ENCODE measurements at places on chromosomes 6 and 20.

DNA sequence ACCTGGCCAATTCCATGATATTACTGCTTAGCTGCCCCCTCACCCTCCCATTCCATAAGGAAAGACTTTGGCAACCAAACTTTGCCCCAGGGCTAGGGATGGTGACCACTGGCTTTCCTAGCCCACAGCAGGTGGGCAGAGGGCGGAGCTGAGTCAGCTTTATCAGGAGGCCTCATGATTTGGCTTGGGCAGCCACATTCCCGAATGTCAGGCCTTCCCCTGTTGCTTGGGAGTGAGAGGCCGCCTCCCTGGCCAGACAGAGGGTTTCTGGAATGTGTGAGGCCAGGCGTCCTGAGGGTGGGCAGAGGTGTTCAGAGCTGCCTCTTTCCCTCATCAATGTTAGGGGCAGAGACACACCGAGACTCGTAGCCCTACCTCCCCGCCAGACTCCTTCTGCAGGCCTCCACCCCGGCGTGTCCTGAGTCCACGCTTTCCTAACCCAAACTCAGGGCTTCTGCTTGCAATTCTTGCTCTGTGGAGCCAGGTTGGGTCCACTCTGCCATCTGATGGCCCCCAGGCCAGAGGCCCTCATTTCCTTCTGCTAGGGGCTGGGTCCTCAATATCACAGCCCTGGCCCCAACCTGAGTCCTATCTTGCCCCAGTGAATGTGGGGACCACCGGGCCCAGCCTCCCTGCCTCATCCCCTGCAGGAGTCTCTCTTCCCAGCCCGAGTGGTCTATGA is 19.3 kb downstream of the UQCC2 start:
- DNase-seq, result no peak

DNA sequence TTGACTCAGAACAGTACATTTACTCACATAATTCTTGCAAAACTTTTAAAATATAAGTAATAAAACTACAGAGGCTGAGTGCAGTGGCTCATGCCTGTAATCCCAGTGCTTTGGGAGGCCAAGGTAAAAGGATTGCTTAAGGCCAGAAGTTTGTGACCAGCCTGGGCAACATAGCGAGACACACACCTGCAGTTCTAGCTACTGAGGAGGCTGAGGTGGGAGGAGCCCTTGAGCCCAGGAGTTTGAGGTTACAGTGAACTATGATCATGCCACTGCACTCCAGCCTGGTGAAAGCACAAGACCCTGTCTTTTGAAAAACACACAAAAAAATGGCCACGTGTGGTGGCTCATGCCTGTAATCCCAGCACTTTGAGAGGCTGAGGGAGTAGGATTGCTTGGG is 21.8 kb upstream of the MYO6 start:
- no peak for DNase-seq

- DNase-seq, result peak; percentile 55
These were observed 299.7 kb downstream of the PLCB1 start for GRCh38 chr20:8431538-8432434.

DNA sequence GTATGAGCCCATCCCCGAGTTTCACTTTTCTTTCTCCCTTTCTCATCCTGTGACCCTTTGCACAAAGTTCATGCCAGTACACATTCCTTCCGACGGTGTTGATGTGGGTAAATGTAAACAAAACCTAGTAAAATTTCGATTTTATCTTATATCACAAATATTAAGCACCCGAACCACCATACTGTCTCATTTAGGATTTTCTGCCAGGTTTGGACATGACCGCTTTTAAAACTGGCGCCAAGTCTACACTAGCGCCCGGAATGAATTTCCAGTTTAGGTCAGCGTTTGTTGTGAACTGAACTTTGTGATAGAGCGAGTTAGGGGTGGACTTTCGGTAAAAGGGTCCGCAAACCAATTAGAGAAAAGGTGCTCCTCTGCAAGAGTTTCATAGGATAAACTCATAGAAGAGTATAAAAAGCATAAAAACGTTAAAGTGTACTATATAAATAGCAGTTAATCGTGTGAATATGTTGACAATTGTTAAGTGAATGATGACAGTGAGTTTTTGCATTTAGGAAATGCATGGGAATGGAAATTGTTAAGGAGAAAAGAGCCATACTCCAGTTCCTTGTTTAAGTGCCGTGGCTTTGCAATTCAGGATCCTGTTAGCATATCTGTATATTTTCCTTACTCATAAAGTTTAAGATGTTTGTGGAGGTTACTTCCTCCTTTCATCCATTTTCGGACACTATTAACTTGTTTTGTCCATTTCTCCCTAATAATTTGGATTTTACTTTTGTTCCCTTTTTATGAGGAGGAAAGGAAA is 937 bp downstream of the AKAP7 start:
- peak; percentile 56 for DNase-seq

DNA sequence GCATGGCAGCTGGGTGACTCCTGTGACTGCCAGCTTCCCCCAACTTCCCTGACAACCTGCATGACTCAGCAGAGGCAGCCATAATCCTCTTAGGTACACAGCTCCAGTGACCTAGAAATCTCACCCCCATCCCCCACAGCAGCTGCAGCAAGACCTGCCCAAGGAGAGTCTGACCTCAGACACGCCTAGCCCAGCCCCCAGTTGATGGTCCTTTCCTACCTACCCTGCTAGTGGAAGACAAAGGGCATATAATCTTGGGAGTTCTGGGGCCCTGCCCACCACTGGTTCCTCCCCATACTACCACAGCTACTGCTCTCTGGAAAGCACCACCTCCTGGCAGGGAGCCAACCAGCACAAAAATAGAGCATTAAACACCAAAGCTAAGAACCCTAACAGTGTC is 90.2 kb downstream of the F13A1 start:
- no peak for DNase-seq

DNA sequence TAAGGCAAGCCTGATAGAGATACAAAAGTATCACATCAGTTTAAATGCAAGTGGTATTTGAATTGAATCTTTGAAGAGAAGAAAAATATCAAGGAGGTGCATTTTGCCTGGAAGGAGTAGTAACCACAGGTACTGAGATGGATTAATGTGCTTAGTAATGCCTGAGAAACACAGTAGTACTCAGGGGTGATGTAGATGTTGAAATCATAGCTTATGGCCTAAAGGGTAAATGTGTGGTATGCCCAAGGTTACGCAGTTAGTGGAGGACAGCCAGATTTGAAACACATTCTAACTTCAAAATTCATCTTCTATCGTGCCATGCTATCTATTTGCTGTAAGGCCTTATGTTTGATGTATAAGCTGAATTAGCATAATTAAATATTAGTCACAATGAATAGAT is 55.9 kb downstream of the STXBP5 start:
- DNase-seq, result no peak

- no peak for DNase-seq
These were observed 54.5 kb downstream of the RNGTT start for GRCh38 chr6:88908598-88909548.

DNA sequence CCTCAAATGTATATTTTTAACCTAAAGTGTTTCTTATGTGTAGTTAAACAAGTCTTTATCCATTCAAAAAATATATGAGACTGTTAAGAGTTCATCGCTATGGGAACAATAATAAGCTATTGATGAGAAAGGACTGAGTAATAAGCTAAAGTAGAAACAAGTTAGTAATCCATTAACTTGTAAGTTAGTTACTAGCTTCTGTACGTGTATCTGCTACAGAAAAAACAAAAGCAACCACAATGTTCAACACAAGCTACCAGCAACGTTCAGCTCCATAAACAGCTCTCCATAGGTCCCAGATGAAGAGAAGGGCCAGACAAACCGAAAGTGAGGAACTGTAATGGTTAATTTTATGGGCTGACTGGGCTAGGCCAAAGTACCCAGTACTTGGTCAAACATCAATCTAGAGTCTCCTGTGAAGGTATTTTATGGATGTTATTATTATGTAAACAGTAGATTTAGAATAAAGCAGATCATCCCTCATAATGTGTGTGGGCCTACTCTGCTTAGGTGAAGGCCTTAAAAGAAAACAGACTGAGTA is 33.8 kb upstream of the FAM135A start:
- DNase-seq, result no peak

DNA sequence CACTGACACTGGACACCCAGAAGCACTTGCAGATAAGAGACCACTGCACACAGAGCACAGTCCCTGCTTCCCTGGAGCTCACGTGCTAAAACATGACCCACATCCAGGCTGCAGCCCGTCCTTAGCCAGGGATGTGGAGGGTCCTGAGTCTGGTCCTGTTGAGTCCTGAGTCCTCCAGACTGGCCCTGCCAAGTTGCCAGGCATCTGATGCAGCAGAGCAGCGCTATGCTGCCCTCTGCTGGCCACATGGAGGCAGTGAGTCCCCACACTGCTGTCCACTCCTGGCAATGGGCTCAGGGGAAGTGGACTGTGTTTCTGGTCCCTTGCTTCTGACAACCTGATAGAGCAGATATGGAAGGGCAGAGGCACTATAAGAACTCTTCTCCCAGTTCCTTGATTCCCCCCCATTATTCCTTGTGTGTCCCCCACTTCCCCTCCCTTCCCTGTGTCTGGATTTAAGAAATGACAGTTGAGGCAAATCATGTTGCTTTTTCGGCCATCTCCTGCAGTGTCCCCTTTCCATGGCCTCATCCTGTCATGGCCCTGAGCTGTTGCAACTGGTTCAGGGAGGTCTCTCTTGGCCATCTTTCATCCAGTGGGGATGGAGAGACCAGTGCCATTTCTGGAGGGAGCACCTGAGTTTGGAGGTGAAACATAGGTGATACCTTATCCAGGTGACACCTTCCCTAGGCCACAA is 86.0 kb downstream of the DHX35 start:
- peak; percentile 83 for DNase-seq

DNA sequence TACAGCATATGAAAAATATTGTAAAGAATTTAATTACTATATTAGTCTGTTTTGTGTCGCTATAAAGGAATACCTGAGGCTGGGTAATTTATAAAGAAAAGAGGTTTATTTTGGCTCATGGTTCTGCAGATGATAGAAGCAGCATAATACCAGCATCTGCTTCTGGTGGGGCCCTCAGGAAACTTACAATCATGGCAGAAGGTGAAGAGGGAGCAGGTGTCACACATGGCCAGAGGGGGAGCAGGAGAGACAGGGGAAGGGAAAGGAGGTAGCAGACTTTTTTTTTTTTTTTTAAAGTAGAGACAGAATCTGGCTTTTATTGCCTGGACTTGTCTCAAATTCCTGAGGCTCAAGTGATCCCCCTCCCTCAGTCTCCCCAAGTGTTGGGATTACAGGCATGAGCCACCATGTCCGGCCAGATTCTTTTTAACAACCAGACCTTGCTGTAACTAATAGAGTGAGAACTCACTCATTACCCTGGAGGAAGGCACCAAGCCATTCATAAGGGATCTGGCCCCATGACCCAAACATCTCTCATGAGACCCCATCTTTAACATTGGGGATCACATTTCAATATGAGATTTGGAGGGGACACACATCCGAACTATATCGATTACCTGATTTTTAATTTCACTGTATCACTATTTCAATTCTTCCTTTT is 64.6 kb downstream of the MAN1A1 start:
- no peak for DNase-seq

GRCh38 chr6:113980937-113981554 is 10.1 kb upstream of the HDAC2 start:
- DNase-seq, result no peak

DNA sequence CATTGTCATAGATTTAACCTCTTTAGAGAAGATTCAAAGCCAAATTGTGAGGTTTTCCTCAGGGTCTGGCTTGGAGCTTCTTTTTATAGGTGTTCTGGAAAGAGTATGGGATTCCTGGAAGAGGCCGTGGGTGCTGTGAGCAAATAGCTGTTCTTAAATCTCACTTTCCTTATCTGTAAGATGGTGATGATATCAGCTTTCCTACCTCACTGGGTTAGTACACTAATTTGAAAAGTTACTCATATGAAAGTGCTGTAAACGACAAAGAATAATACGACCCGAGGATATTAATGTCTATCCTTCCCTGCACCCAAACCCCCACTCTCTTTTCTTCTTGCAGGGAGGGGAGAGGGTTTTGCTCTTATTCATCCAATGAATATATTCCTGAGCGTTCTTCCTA is 116.9 kb upstream of the ENPP5 start:
- DNase-seq, result no peak

- no peak for DNase-seq
These were observed 10.3 kb upstream of the MAS1 start for GRCh38 chr6:159880412-159880975.

DNA sequence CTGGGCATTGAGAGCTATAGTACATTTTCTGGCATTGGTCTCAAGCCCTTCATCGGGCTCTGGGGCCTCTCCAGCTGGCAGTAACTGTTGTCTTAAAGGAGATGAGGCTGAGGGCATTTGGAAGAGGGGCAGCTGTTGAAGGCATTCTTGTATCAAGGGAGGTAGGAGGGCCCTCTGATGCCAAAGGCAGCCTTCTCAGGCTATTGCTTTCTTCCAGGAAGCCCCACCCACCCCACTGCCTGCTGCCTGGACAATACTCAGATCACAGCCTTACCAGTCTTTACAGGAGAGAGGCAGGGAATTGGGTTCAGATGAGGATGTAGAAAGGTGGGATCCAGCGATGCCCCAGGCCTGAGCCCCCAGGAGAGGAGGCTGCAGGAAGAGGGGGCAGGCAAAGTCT is 46.0 kb downstream of the CPXM1 start:
- DNase-seq, result peak; percentile 29

DNA sequence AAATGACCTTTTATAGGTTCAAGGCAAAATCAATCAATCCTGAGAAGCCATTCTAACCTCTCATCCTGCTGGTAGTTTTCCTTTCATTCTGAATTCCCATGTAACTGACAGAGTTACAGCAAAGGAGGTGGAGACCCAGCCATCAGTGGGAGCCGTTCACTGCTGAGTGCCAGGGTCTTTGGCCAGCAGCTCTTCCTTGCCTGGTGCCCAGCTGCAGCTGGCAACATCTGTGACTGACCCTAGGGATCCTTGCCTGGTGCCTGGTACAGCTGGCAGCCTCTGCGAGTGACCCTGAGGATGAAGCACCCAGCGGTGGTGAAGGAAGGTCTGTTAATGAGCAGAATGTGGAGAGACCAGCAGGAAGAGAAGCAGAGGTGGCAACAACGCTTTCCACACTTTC is 314.6 kb downstream of the THBS2 start:
- no peak for DNase-seq

GRCh38 chr20:61369731-61370520 is 117.9 kb downstream of the CDH4 start:
- no peak for DNase-seq

GRCh38 chr20:37385176-37385575 is 39.2 kb downstream of the SRC start:
- no peak for DNase-seq

- no peak for DNase-seq
These were observed 279.6 kb downstream of the TFAP2B start for GRCh38 chr6:51098246-51098645.

- DNase-seq, result no peak
These were observed 131.2 kb downstream of the CCDC170 start for GRCh38 chr6:151624900-151625536.

DNA sequence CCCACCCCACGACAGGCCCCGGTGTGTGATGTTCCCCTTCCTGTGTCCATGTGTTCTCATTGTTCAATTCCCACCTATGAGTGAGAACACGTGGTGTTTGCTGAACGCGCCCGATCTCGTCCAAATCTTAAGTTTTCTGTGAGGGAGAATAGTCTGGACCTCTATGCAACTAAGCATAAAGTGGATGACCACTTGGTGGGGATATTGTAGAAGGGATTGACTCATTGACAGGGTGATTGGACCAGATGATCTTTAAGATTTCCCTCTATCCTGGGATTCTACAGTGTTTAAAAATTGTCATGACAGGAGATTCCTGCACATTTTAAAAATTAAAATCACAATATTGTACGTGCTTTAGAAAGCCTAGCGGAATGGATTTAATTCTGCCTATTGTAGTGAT is 141.3 kb downstream of the TRMT11 start:
- no peak for DNase-seq

- no peak for DNase-seq
These were observed 135.6 kb upstream of the SLC22A23 start for GRCh38 chr6:3592371-3592941.

Data from right forelimb (tissue), 1 donor.